ENCODE measurements at places on chromosomes 1 and 21.

GRCh38 chr1:43135857-43136781, 36.0 kb downstream of the EBNA1BP2 start:
- no peak for DNase-seq

DNA sequence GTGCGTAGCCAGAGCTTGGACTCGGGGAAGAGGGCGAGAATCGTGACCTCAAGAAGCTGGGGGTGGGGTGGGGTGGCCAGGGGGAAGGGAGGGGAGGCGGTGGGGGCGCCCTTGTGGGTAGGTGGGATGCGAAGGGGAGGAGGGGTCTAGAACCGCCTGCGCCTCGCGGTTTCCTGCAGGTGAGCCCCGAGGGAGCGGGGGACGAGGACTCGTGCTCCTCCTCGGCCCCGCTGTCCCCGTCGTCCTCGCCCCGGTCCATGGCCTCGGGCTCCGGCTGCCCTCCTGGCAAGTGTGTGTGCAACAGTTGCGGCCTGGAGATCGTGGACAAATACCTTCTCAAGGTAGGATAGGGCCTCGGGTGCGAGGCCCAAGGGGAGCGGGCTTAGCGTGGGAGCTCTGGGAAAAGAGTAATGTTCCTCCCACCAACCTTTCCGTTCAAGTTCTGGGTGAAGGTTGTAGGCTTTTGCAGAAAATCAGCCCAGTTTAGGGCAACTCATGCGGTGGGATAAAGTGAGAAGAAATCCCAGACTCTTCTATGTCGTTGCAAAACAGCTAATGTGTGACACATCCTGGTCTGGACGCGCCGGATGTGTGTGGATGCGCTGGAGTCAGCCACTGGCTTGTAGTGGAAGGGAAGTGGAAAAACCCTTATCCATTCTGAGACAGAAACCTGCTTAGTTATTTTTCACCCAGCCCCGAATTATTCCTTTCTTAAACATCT, 2.9 kb downstream of the LHX8 start:
- DNase-seq: peak; percentile 77

- no peak for DNase-seq
Measured at GRCh38 chr1:75472971-75473603, 137.8 kb downstream of the SLC44A5 start.

GRCh38 chr1:151612501-151613281, 841 bp downstream of the SNX27 start:
- no peak for DNase-seq

DNA sequence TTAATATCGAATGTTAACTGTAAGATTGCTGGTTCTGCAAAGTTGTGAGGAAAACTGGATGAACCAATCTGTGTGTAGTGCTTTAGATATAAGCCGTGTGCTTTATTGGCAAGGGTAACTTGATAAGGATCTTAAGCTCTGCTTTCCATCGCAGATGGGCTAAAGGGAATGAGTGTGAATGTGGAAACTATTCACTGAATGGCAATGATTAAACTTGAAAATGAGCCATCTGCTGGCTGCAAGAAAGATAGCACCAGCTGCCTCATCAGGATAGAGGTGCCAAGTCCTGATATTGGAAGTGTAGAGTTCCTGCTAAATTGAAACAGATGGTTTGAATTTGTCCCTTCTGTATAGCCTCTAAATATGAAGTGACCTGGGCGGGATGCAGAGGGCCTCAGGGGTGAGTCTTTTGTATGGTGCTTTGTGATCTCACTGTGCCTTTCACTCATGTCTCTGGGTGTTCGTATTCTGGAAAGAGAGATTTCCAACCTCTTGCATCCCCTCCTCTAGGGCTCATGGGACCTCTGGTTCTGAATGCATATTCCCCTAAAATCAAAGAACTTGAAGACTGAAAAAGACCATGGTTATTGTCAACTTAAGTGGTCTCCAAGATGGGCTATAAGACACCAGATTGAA, 9.2 kb downstream of the FCRL3 start:
- DNase-seq: no peak

DNA sequence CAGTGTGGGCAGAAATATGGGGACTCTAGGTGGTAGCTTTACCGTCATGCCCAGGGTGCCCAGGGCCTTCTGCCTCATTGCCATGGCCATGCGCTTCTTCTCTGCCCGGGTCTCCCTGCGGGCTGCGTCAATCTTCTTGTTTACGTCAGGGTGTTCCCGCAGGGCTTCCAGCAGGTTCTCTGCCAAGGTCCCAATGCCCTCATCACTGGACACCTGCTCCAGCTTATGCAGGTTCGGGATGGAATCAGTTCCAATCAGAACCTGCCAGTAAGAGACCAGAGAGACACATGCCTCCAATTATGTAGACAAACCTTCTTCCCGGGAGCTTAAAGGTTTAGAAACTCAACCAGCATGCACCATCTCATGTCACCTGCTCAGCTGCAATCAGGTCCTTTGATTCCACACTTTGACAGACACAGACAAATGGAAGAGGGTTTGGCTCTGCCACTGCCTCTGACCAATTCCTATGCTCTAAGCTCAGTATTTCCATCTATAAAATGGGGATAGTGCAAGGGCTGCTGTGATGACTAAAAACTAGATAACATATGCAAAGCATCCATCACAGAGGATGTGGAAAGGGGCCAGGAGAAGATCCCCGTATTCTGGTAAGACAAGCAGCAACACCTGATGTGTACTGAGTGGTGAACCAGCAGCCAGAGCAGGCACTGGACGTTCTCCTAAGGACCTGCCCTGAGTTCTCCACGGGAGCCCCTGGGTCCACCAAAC, 121.2 kb downstream of the UBR4 start:
- no peak for DNase-seq

DNA sequence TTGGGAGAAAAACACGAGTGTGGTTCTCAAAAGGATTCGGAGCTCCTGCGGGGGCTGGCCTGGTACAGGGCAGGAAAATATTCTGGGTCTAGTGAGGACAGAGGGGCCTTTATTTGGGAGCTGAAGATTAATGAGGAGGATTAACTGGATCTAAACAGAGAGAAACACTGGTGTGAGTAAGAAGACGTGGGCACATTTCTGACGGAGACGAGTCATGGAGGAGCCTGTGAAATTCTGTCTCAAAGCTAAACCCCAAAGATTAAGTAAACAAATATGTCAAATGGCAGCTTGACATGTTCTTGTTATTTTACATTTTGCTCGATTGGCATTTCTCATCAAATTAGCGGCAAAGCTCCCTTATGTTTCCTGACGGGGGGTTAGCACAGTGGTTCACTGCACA, 12.8 kb downstream of the PROK1 start:
- no peak for DNase-seq

GRCh38 chr1:205810448-205811157, 2.4 kb downstream of the SLC41A1 start:
- no peak for DNase-seq
